ENCODE measurements at places on chromosomes 4 and X.

DNA sequence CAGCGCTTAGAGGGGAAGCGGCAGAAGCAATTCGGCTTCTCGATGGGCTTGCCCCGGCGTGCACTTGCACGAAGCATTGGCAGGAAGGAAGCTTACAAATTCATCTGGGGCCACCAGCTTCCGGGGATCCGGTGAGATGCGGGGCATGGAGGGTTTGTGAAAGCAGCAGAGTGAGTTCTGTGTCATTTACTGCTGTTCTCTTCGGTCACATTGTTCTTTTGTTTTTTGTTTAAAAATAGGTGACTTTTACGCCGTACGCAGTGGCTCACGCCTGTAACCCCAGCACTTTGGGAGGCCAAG lies 47.0 kb downstream of the ASMT start:
- DNase-seq = no peak

DNA sequence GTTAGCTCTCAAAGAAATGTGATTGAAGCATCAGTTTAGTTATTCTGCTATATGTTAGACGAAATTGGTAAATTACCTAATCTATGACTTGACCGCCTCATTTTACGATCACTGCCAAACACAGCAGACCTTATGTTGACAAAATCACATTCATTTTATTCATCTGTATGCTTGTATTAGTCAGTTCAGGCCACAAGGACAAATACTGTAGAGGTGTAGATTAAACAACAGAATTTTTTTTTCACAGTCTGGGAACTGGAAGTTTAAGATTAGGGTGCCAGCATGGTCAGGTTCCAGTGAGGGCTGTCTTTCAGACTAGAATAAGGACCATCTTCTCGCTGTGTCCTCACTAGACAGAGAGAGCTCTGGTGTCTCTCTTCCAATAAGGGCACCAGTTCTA lies 177.1 kb downstream of the NWD2 start:
- DNase-seq = no peak

DNA sequence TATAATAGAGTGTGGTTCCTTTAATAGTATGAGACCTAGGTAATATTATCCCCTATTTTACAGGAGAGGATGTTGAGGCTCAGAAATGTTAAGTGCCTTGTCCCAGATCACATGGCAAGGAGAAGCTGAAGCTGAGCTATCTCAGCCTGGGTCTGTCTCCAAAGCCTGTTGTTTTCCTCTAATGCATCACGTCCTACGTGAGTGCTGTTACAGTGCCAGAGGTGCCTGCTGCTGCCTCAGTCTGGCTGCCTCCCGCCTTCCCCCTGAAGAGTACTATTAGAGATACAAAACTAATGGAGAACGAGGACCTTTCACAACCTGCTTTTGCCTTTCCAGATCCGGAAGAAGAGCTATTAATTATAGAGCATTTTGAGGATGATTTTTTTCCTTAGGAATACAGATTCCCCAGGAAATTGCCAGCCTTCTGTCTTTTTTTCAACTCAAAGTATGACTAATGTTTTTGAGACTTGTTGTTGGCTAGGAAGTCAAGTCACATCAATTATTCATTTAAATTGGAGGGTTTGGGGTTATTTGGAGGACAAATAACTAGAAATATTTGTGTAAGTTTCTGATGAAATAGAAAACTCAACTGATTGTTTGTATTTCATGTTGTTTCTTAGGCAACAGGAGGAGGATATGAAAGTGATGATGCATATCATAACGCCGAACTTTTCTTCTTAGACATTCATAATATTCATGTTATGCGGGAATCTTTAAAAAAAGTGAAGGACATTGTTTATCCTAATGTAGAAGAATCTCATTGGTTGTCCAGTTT lies 43.9 kb upstream of the MTMR1 start:
- no peak for DNase-seq

DNA sequence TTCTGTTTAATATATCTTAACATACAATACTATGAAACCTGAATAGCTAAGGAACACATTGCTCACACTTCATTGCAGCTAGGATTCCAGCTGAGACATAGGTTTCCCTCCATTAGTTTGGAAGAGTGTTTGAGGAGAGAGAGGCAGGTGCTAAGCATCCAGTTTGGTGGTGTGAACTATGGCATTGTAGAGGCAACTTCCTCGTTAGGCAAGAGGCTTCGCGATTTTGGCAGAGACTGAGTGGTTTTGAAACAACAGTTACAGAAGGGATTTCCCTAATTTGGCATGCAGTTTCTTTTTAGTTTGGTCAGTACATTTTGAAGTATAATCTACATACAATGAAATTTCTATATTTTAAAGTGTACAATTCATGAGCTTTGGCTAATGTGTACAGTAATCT lies 117.1 kb upstream of the BMP3 start:
- DNase-seq = no peak

GRCh38 chrX:143472347-143472938 lies 44.8 kb downstream of the SPANXN3 start:
- DNase-seq = peak; percentile 4

DNA sequence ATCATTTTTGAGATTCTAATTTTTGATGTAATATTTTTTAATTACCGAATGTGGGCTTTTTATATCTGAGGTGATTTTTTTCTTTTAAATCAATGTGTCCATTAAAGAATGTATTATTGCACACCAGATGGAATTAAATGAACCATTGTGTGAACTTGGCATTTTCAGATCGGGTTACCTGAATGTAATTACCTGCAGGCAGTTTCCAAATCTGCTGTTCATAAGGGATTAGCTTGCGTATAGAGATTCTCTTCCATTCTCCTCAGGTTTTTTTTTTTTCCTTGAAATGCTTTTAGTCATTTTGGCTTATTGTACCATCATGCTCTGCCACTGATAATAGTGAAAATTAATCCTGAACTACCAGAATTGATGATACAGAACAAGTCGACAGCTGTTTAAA lies 511.5 kb upstream of the ATOH1 start:
- no peak for DNase-seq

DNA sequence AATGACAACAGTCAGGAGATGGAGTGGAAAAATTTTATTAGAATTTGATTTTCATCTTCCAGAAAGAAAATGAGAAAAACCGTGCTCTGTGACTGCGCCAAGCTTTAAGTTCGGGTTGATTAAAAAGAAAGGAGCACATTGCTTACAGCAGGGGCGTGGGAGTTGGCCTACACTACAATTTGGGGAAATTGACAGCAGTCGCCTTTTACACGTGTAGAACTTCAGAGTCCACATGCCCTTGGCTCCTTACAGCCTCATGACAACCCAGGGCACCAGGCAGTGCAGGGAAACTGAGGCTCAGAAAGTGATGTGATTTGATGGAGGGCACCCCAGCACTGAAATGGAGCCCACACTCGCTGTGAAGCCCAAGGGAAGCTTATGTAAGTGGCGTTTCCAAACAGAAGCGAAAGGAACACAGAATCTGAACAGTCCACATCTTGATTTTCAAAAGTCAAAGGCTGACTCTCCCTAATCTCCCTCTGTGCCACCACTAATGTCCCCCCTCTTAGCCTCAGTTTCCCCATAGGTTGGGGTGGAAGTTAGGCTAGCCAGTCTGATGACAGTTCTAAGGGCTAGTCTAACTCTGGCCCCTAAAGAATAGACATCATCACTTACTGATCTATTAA lies 5.5 kb downstream of the PPP2R2C start:
- no peak for DNase-seq

Measured in skeletal muscle cell (primary cell).